ENCODE measurements at places on chromosomes 6 and 20.

DNA sequence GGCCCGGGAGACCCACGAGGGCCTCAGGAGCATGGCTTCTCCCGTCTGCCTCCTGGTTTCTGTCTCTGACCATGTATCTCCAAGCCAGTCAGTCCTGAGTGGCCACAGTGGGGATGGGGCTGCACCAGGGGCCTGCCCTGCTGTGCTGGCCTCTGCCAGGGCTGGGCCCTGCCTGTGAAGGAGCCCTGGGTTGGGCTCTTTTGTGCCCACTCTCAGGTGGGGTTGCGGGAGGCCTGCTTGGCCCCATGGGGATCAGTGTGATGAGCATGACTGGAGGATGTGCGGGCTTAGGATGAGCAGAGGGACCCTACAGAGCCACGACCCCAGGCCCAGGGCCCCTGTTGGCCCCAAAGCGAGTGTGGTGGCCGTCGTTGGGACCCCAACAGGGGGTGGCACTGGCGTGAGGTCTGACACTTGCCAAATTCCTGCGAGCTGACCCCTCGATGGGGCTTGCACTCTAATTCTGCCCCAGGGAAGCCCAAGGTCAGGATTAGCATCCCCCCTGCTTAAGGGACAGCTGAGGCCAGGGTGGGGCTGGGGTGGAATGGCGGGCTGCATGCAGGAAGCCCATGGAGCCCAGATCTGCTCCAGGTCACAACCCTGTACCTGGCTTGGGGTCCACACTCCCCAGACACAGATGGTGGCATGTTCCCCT is 90.0 kb upstream of the BHLHE23 start:
- no peak for DNase-seq

DNA sequence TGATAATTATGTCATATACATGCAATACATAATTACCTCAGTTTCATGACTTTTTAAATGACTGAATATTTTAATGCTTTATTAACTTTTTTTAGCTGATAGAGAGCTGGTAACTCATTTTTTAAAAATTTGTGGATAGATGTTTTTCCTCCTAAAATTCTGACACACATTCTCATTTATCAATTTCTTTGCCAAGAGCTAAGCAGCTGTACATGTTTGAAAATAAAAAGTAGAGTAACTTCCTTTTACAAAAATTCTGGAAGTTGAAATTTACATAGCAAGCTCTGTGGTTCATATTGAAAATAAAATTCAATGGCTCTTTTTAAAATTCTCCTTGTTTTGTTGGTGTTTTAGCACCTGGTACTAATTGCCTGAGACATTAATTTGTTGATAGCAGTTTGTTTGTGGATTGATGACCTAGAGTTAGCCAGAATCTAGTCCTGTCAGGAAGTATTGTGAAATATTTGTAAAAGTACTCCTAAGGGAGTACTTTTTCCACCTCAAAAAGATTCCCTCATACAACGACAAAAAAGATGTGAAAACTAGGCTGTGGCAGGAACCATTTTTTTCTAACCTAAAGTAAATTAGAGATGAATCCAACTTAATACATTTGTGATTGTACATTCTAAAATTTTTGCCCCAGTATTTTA is 621.8 kb downstream of the BCKDHB start:
- no peak for DNase-seq

DNA sequence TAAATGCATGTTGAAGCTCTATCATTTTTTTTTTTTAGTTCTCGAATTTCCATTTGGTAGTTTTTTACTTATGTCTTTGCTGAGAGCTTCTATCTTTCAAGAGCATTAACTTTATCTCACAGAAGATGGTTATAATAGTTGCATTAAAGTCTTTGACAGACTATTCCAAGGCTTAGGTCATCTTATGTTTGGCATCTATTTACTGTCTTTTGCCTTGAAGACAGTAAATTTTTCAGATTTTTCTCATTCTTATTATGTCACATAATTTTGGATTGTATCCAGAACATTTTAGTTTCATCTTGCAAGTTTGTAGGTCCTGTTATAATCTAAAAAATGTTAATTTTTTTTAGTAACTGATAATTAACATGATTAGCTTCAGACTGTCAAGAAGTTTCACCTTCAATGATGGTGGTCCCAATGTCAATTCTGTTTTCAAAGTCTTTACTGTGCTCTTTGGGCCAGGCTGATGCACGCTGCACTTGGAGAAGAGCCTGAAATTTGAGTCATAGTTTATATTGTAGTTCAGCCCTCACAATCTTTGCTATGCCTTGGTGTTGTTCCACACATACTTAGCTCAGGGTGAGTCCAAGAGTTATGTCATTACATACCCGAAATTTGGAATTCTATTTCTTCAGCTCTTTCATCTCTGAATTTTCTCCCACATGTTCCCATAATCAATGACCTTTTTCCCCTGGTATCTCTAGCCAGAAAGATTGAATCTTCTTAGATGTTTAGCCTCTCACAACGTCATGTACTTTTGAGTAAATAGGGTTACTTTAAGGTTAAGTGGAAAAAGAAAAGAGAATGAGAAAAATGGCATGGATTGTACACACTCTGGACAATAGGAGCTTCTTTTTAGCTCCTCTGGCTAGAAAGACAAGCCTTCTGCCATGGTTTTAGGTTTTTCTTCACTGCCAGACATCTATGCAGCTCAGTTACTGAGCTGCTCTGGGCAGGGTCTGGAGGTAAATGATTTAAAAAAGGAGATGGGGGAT is 110.3 kb upstream of the BTBD3 start:
- no peak for DNase-seq

DNA sequence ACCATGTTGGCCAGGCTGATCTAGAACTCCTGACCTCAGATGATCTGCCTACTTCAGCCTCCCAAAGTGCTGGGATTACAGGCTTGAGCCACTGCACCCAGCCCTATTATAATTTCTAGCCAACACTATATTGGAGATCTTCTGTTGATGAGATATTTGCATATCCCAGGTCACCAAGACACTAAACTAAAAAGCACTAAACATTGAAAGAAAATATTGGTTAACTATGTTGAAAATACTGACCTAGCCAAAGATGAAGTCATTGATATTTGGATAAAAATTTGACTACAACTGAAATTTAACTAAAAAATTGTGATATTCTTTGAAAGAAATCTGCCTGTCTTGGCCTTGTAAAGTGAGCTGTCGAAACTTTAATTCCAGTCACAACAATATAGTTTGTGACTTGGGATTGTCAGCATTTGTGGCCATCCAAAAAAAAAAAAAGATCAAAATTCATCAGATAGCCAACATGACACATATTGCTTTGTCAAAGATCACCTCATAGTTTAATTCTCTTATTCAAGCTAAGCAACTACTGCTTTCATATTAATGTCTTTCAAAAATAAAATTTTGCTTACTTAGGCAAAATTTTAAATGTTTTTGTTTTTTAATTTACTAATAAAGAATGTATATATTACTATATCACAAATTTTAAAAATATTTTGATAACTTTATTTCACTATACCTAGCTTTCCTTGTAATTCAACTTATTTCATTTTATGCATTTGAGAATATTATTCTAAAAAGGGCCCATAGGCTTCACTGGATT is 6.3 kb upstream of the NT5E start:
- no peak for DNase-seq

- no peak for DNase-seq
These were observed 44.7 kb downstream of the MYH7B start for GRCh38 chr20:35000311-35000921.

DNA sequence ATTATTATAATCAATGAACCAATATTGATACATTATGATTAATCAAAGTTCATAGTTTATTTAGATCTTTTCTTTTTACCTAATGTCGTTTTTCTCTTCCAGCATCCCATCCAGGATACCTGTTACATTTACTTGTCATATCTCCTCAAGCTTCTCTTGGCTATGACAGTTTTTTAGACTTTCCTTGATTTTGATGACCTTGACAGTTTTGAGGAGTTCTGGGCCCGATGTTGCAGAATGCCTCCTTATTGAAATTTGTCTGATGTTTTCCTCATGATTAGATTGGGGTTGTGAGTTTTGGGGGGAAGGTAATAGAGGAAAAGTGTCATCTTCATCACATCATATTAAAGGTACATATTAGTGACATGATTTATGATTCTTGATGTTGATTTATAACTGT is 3.8 kb upstream of the SIRPD start:
- no peak for DNase-seq

GRCh38 chr6:21003780-21004541 is 469.7 kb downstream of the CDKAL1 start:
- no peak for DNase-seq

DNA sequence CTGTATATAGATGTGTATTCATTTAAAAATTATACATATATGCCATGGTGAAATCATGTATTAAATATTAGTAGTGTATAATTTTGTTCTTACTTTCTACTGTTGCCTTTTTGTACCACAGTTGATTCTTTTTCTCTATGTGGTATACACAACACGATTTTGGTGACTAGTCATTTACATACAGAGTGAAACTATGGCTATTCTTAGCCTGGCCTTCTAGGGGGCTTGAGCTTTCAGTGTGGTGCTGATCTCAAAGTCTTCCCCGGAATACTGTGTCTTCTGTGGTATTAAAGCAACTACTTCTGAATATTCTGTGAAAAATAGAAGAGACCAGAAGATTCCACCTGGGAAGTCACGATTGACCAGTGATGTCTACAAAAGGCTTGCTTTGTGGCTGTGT is 301.9 kb downstream of the UTRN start:
- DNase-seq: no peak

DNA sequence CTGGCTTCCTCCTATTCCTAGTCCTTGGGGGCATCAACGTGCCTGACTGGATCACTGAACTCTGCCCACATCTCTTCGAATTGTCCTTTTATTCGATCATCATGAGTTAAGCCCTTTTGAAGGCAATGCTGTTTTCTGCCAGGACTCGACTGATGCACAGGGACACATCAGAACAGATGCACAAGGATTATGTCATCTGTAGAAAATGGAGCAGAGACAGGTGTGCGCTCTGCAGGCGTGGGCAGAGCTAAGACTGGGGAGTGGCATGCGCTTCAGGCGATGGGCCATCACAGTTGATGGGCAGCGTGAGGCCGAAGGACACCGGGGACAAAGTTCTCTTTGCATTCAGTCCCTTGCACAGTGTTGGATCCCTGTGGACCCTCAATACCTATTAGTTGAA is 13.1 kb downstream of the GABRR1 start:
- DNase-seq: no peak

DNA sequence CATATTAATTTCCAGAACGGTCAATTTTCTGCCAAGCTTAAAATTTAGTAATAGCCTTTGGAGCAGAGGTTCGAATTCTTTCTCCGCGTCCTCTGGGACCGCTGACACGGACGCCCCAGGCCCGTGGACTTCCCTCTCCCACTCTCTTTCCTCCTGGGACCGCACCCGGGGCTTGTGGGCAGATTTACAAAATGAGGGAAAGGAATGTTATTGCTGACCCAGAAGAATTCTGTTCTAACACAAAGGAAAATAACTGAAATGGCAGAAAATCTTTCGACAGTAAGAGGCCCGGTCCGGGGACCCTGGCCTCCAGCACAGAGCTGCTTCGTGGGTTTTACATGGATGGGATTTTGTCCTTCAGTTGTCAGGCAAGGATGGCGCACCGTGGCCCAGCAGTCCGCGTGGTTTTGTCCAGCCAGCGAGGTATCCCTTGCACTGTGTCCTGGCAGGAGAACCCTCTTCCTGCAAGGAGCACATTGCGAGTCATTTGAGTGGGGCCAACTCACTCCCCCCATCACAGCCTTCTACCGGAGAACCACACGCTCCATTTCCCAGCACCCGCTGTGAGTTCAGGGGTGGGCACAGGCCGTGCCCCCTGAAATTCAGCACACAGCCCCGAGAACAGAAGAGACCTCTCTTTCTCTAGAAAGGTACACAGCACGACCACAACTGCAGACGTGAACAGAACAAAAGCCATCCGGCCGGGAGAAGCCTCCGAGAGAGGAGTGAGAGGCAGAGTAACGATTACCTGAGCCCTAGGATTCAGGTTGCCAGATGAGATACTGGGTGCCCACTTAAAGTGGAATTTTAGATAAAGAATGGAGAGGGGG is 106.0 kb upstream of the AFDN start:
- DNase-seq: no peak

- DNase-seq: peak; percentile 34
These were observed 110.5 kb downstream of the IRF4 start for GRCh38 chr6:501891-502601.

DNA sequence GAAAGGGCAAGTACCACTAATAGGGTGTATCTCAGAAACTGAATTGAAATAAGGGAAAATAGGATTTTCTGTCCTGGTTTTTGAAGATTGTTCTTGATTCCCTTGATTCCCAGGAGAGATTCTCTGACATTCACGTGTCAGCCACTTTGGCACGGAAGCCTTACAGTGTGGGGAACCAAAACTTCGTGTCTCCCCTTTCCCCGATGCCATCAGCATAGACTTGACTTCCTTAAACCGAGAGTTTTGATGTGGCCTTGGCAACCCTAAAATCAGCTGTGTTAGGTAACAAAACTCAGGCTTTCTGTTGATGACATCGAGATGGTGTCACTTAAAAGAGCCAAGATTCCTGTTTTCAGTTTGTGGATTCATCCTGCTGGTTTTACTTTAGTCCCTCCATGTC is 7.5 kb downstream of the HMGN4 start:
- no peak for DNase-seq

DNA sequence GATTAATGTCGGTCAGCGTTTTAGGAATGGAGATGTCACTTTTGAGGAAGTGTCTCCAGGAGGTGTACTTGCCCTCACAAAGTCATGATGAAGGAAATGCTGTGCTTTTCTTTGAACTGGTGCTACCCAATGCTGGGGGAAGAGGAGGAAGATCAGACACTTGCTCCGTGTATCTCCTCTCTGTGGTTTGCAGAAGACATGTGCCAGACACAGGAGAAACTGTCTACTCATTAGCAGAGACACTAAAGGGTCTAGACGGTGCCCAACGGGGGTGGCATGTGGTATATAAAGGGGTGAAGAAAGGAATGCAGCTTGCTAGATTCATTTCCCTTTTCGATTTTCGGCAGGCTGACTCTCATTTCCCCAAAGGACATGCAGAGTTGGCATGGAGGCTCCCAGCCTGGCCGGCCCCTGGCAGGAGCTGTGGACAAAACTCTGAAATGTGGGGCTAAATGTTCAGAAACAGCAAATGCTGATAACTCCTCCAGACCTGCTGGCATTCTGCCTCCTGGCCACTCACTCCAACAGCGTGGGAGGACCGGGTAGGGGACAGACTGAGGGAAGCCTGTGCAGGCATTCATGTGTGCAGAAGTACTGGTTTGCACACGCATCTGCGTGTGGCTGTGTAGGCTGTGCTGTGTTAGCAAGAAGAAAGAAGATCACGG is 59.6 kb upstream of the QKI start:
- DNase-seq: no peak

GRCh38 chr6:37007340-37008043 is 2.0 kb downstream of the FGD2 start:
- peak; percentile 46 for DNase-seq

DNA sequence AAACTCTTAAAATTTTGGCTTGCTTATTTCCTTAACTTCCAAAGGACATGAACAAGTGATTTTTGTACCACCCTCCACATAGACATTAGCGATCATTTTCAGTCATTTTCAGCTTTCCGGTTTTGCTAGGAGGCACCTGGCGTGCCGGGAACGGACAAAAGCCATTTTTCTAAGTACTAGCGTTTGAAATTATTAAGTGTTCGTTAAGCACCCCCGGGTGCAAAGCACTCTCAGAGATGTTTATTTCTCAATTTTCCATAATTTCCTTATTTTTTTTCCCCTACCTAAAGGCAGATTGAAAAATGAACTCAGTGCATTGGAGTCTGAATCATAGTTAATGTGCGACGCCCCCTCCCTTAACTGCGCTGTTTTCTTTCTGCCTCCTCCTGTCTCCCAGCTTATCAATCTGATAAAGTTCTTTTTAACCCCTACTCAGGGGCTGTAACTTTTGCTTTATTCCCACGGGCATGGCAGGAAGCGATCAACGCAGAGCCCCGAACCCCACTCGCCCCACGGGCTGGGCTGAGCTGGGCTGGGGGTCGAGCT is 58.2 kb downstream of the ZNF831 start:
- DNase-seq: no peak

- DNase-seq: no peak
These were observed at the start of gene PDE10A for GRCh38 chr6:165662749-165663376. Gene PDE10A (minus strand): TSS chr6:165663241. CDS start chr6:165662811, 430 bp downstream.

Data from GM12892 (cell line).